ENCODE measurements at places on chromosomes 7 and 10. TPM values are rescaled to one million over a fixed set of nuclear protein-coding genes. Genes with fewer than 3 reads are reported as not detected.

DNA sequence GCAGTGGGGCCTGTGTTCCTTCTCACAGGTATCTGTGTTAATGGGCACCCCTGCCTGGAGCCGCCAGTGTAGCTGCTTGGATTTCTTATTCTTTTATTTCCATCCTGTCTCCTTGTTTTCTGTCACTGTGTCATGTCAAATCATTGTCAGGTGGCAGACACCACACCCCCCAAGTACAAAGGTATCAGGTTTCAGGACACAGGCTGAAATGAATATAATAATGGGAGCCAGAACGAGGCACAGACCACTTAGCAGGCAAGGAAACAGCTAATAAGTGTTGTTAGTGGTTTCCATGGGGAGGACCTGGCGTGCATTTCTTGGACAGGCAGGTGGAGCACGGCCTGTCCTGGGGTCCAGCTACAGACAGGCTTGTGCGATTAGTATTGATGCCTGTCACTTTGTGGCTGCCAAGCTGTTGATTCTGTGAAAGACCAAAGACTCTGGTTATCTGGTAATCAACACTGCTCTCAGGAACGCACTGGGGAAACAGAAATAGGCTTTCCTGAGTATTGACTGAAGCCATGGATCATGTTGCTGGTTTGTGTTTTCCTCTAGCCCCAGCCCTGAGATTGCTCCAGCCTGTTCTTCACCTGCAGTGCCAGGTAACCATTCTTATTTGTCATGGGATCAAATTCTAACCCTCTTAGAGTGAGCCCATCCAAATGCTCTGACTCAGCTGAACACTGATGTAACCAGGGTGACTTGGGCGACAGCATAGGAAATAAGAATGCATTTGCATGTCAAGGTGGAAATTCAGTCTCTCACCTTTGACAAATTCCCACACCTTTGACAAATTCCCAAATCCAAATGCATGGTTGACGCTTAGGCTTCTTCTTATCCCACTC is 1002.0 kb downstream of the LRMDA start:
- DNase-seq: peak; percentile 37

DNA sequence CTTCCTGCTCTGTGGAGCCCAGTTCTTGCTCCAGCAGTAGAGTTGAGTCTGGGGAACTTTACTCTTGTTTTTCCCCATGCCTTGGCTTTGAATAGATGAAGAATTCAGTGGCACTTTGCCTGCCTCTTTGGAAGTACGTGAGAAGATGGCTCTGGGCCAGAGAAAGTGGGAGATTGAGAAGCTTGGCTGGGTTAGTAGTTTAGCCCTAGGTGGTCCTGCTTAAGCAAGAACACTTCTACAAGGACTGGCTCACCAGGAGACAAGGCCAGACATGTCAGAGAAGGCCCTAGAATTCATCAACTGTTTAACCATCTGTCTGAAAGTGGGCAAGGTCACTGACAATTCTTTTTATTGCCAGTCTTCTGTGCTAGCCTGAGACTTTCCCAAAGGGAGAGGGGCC is 410.3 kb downstream of the TYW1 start:
- no peak for DNase-seq

GRCh38 chr10:70435241-70436085 is 6.0 kb downstream of the NODAL start:
- DNase-seq: no peak

LFNG gene
- 75.5 TPM for total RNA-seq

SEMA3A gene
- 16.3 TPM for total RNA-seq

DNA sequence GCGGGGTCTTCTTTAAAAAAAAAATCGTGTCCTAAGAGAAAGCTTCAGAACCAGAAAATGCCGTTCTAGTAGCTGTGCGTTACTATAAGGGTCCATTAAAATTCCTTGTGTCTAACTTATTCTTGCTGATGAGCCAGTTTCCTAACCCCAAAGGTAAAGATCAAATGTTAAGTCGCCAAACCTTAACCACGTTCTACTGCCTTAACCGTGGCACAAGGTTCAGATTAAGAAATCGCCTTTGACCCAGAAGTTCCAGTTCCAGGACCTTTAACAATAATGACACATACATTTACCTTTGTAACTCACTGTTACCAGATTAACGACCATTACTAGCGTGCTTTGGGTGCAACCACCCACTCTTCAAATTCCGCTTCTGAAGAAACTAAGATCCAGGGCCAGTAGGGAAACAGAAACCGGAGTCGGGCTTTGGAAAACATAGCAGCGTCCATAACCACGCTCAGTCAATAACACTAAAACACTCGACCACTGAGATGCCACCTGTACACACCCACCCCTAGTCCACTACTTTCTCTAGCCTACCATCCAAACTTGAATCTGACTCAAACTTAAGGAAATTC is 620 bp downstream of the BET1 start:
- no peak for DNase-seq

GRCh38 chr7:4837041-4837802 is 24.6 kb downstream of the PAPOLB start:
- DNase-seq: peak; percentile 79

- DNase-seq: no peak
Observed at GRCh38 chr7:146701166-146701565, 584.6 kb downstream of the CNTNAP2 start.

VWC2 gene
- 1.2 TPM for total RNA-seq

- no peak for DNase-seq
Observed at GRCh38 chr10:120103738-120104560, 211.4 kb downstream of the SEC23IP start.

DNA sequence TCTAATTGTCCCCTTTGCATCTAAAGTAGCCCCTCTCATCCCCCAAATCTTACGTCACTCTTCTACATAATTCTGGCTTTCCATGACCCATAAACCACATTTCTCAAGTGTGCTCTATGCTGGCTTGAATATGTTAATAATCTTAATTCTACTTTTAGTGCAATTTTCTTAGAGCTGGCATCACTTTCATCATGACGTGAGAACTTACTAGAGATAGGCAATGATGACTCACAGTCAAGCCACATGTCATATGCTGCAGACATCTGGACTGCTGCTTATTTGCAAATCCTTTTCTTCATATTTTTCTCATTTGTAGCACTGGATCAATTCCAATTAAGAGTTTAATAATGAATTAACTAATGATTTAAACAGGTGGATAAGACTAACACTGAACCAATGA is 260.7 kb upstream of the PRKCQ start:
- no peak for DNase-seq

GRCh38 chr10:27391325-27391724 is 112.8 kb upstream of the RAB18 start:
- no peak for DNase-seq

DNA sequence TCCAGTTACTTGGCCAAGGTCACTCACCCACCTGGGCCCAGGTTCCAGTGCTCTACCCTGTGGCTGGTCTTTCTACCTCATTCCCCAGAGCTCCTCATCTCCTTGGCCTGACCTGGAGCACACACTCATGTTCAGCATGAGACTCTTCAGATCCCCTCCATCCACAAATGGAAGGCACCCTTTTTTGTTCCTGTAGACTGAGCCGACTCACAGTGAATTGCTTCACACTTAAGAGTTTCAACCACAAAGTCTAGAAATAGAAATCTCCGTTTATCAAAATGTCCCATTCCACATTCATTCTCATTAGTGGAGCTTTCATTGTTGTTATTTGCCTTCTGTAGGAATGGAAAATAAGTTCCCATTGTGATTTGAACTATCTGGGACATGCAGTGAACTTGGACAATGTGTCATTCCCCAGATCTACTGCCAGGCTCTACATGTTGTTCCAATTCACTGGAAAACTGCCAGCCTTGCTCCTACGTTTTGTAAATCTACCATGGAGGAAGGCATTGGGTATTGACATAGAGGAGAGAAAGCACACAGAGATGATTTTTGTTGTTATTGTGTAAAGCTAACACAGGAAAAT is 125.3 kb upstream of the CELF2 start:
- no peak for DNase-seq

DNA sequence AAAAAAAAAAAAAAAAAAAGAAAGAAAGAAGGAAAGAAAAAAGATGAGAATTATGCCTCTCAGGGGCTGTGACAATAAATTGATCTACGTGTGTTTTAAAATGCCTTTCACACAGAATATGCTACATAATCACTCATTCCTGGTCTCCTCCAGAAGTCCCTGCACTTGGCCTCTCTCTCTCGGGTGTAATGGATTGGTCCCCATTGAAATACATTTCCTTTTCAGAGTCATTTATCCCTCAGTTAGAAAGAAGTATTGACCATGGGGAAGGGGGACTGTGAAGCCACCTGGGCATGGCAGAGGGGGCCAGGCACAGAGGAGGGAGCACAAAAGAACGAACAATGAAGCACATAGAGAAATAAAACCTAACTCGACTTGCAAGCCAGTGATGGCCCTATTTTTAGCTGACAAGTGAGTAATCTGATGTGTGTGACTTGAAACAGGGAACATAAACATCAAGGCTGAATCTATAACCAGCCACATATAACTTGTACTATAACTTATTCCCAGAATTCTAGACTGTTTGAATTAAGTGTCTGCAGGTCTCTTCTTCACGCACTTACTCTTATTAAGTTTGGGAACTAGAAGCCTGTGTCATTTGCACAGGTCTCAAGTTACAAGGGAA is 490.8 kb downstream of the KCNMA1 start:
- DNase-seq: no peak

LAMB1 gene
- 326 TPM for total RNA-seq

DNA sequence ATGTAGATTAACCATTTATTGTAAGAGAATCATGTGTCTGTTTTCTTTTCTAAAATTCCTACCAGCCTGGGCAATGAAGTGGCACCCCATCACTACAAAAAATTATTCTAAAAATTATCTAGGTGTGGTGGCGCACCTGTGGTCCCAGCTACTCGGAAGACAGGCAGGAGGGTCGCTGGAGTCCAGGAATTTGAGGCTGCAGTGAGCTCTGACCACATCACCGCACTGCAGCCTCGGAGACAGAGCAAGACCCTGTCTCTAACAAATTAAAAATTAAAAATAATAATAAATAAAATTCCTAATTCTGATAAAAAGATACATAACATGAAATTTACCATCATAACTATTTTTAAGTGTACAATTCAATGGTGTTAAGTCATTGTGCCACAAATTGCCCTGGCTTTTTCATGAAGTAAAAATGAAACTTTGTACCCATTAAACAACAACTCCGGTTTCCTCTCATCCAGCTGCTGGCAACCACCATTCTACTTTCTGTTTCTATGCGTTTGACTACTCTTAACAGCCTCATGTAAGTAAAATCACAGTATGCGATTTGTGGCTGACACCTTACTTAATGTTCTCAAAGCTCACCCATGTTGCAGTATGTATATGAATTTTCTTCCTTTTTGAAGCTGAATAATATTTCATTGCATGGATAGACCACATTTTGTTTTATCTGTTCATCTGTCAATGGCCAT is 20.6 kb upstream of the USP6NL start:
- no peak for DNase-seq

DNA sequence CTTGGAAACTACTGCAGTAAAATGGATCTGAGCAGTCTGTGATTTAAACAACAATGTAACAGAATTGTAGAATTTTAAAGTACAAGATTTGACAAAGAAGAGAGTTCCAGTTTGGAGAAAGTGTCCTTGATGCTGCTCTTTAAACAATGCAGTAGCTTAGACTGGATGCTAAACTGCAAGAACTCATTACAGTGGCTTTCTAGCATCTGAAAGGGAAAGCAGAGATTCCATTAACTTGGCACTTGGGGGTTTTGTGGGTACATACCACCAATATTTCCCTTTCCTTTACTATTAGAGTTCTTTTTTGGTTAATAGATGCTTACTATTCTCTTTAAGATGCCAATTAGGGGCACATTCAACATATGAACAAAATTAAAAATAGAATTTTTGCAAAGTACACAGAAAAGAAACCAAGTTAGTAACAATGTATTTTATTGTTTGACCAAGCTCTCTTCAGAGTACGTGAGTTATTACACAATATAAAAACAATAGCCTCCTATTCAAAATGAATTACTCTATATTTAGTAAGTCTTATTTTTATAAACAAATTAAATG is 11.9 kb downstream of the PSTK start:
- DNase-seq: no peak

SPDYE6 gene
- total RNA-seq: not detected

- DNase-seq: peak; percentile 6
Observed at GRCh38 chr10:78349165-78349516, 315.5 kb downstream of the RPS24 start.

PRKAG2 gene
- total RNA-seq: 24.7 TPM

GRCh38 chr10:68900427-68901104 is 549 bp upstream of the DDX50 start:
- peak; percentile 83 for DNase-seq

ZNF365 gene
- total RNA-seq: 0.76 TPM

DNA sequence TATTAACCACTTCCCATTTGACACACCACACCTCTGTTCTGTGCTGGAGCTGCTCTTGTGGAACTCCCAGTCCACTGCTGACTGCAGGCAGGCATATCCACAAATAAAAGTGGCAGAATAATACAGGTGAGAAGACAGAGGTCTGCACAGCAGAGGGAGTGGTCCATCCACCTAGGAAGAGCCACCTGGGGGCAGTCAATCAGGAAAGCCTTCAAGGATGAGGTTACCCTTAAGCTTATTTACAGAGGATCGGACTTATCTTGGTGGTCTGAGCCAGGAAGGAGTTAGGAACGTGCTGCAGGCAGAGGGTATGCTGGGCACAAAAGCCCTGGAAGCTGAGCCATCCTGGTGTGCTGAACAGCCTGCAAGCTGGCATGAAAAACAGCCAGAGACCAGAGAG is 78.7 kb downstream of the FRMPD2 start:
- DNase-seq: no peak

TMEM236 gene
- 0.07 TPM for total RNA-seq

PLAC9 gene
- total RNA-seq: not detected

- no peak for DNase-seq
Observed at GRCh38 chr7:121313793-121314676, 14.8 kb upstream of the WNT16 start.

DNA sequence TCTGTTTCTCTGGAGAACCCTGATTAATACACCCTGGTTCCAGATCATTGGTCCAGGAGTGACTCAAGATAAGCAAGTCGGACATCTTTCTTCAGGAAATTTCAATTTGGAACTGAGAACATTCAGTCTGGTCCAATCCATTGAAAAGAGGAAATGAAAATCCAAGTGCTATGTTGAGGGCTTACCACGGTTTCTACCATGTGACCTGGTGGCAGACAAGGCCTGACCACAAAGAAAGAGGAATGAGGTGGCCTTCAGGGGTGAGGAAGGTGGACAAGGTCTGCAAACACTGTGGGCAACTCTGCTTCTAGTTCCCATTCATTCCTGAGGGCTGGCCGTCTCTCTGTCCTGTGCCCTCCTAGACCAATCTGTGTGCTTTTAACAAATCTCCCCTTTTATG is 149.2 kb upstream of the GHITM start:
- no peak for DNase-seq

GRCh38 chr10:49296836-49297235 is 2.1 kb upstream of the C10orf71 start:
- no peak for DNase-seq

- peak; percentile 10 for DNase-seq
Observed at GRCh38 chr7:366161-366803, 76.3 kb downstream of the FOXL3 start.

FAM237B gene
- total RNA-seq: not detected

DNA sequence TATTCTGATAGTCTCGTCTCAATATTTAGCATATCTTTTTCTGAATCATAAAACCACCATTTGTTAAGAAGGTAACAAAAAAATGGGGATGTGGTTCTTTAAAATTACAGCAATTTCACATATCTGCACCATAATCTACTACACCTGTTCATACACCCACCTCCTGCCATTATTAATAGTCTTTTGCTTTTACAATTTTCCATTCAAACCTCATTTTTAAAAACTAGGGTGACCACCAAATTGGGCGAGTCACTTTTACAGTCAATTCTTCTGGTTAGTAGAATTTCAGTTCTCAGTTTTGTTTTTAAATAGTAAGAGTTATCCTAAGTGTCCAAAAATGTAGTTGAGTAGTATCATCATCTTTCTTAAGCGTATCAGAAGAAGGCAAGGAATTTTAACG is 48.4 kb upstream of the GSAP start:
- DNase-seq: no peak
